T-helper 2 cell (primary cell): ENCODE measurements at places on chromosomes 11 and 22.

- no peak for DNase-seq
These were observed 6.8 kb upstream of the OR10A2 start for GRCh38 chr11:6855971-6856541.

- DNase-seq, result no peak
These were observed 138.5 kb downstream of the ARHGAP42 start for GRCh38 chr11:100825626-100826025.

- DNase-seq, result peak; percentile 86
These were observed 91.8 kb upstream of the CD44 start for GRCh38 chr11:35047179-35047578.

DNA sequence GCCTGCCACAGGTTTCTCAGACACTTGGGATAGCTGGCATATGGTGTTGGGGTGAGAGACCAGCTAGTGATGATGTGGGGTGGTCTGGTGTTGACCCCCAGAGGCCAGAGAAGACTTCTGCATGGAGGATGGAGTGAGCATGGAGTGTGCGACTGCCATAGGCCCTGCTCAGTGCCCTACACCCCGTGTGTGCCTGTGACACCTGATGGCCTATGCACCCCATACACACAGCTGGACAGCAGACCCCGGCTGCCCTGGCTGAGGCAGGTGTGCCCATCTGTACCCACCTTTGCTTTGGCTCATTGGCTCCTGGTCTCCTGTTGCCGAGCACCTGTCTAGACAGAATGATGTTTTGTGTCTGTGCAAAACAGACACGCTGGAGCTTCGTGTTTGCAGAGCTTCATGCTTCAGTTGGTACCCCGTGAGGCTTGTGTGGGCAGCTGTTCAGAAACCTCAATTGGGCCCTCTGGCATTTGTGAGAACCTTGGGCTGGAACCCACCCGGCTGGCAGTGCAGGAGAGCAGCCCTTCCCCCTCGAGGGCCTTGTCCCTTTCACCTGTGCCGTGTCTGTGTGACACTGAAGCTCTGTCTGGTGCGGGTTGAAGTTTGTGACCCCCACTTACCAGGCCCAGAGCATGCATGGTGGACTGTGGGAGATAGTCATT, 27.6 kb downstream of the BCR start:
- DNase-seq, result no peak

DNA sequence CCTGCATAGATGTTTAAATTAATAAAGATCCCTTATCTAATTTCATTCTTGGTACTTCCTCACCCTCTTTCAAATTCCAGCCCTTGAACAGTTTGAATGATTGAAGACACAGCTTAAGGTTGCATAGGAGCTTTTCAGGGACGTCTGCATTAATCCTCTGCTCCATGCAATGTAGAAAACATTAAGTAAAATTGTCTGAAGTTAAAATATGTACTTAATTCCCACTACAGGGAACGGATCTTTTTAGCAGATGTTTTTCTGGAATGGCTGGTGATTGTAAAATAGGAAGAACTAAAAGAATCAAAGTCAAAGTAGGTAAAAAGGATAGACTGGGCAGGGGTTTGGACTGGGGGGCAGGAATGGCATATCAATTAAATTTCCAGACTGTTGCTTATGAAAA, 58.9 kb downstream of the ABTB2 start:
- no peak for DNase-seq
